ENCODE measurements at places on chromosomes 12 and 14.

DNA sequence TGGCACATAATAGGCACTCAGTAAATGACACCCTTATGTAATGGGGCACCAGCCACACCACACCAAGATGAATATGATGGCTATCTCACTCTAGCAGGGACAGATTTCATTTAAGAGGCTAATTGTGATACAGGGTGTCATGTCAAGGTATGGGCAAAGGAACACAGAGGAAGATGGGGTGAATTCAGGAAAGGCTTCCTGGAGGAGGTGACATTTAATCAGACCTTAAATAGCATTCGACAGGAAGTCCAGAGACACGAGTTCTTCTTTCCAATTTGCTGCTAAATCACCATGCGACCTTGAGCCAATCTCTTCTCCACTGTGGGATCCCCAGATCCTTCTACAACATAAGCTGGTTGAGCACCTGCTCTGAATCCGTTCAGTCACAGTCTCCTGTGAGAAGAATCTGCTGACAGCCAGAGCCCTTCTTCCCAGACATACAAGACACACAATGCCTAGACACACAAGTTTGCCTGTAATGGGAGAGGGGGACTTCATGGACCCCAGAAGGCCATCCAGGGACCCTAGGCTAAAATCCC lies 1.5 kb upstream of the DTX1 start:
- no peak for DNase-seq

- no peak for DNase-seq
These were observed 3.6 kb upstream of the DNAJC22 start for GRCh38 chr12:49342914-49343731.

GRCh38 chr12:52739963-52740362 lies 36.6 kb upstream of the KRT77 start:
- no peak for DNase-seq

DNA sequence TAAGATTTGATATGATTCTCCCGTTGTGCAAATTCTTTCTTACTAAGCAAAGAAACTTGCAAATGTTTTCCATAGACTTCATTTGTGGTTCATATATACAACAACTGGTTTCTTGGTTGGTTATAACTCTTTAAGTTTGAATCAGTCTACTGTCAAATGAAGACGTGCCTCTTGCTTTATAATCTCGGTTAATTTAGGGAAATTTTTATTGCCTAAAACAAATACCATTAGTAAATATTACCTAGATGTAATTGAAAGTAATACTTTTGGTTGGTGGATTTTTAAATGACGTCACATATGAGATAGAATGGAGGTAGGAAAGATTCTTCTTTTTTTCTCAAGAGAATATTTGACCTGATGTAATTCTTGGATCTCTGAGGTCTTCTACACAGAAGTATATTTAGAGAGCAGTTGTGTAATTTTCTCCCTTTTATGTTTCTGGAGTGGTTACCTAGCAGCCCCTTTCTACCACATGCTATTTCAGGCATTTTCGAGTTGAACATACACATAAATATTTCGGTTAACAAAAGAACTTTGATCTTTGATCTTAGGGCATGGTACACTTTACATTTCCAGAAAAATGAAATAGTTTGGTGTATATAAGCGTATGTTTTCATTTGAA lies 1.7 kb downstream of the ATF7IP start:
- DNase-seq = peak; percentile 17

DNA sequence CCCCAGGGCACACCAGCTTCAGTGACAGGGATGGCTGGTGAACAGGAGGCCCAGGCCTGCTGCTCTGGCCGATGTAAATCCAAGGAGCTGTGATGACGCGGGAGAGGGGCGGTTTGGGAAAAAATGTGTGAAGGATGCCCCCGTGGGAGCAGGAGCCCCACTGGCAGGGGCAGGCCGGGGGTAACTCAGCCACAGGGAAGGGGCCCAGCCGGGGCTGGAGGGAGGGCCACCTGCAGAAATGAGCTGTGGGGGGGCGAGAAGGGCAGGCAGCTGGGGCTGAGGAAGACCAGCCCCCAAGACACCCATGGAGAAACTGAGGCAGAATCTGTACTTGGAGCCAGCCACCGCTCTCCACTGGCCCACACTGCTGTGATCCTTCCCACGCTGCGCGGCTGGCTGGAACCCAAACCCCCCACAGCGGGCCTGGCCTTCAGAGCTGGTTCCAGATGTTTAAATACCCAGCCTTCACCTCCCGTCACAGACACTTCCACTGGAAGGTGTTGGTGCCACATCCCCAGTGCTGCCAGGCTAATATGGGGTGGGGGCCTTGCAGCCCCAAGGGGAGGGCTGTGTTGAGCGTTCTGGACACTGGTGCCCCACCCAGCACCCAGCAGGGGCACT lies 28.5 kb upstream of the ANKRD9 start:
- DNase-seq = no peak

DNA sequence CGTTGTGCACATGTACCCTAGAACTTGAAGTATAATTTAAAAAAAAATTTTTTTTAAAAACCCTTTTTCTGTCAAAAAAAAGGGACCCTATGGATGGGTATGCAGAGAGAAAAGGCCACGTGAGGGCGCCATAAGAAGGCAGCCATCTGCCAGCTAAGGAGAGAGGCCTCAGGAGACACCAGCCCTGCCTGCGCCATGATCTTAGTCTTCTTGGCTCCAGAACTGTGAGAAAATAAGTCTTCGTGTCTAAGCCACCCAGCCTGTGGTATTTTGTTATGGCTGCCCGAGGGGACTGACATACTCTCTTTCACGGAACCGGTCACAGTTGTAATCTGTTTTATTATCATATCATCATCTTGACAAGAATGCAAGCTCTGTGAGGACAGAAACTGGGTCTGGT lies 174.8 kb downstream of the EFCAB11 start:
- DNase-seq = no peak

GRCh38 chr14:58656671-58657411 lies 19.1 kb downstream of the DACT1 start:
- no peak for DNase-seq

Measured in fibroblast of skin of back (primary cell).